ENCODE measurements at places on chromosomes 7 and 10. TPM values are rescaled to one million over a fixed set of nuclear protein-coding genes. Genes with fewer than 3 reads are reported as not detected.

Gene CCL26
- total RNA-seq = not detected

Gene AVPI1
- 22.6 TPM for total RNA-seq

- no peak for DNase-seq
Observed at GRCh38 chr7:151456782-151457181, 16.8 kb upstream of the CRYGN start.

Gene CDK5
- total RNA-seq = 13.7 TPM

Gene SRRM3
- total RNA-seq = 0.86 TPM

GRCh38 chr7:71145906-71146901, 14.3 kb downstream of the GALNT17 start:
- no peak for DNase-seq

GRCh38 chr7:133290676-133291333, 37.9 kb downstream of the EXOC4 start:
- no peak for DNase-seq

Gene NPY4R
- total RNA-seq = 1.1 TPM

DNA sequence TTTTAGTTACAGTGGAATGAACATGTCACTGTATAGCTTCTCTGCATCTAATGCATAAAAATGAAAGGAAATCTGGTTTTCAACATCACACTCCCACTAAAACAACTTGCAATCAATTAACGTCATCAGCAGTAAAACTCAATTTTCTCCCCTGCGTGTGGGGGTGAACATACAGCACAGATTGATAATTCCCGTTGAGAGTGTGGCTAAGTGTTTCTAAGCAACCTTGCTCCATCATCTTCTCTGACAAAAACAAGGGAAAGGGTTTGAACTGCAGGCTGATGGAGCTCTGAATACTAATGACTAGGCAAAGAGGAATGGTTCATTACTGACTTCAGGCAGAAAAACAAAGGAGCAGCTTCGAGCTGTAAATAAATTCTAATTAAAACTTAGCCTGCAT, 238.3 kb downstream of the PARD3 start:
- no peak for DNase-seq

DNA sequence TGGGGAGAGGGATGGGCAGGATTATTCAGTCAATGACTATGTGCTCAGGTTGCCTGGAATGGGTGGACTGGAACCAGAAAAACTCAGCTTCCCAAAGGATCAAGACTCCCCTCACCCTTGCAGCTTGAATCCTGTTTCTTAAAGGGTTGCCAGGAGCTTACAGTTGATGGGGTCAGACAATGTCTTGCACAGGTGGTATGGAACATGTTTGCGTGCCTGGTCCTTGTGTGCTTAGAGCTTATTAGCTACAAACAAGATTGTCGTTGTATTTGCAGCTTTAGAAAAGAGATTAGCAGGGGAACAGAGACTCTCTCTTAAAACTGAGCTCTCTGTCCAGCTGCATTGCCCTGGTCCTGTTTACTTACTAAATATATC, 56.9 kb downstream of the PRR15 start:
- no peak for DNase-seq

- DNase-seq = no peak
Observed at GRCh38 chr10:28730031-28730778, 52.9 kb downstream of the BAMBI start.

DNA sequence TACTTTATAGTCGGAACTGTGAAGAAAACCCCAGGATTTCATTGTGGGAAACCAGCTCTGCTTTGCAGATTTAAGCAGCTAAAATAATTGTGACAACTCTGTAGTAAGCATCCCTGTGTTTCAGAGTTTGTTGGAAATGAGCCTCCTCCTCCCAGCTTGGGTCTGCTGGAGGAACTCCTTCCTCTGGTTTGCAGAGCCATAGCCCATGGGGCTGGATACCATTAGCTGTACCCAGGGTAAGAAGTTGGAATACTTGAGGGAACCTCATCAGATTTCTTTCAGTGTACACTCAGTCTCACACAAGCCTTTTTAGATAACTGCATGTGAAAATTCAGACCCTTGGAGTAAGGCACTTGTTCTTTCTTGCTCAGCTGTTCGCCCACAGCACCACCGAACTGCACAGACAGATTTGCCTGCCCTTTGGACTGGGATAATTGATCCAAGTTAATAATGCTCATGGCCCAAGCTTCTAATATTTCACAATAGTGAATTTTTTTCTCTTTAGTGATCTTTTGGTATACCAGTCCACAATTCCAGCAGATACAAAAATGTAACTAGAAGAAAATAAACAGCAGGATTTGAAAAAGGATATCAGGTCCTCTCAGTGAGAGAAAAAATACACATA, 467.4 kb upstream of the FZD8 start:
- no peak for DNase-seq

Gene EMX2
- not detected for total RNA-seq

DNA sequence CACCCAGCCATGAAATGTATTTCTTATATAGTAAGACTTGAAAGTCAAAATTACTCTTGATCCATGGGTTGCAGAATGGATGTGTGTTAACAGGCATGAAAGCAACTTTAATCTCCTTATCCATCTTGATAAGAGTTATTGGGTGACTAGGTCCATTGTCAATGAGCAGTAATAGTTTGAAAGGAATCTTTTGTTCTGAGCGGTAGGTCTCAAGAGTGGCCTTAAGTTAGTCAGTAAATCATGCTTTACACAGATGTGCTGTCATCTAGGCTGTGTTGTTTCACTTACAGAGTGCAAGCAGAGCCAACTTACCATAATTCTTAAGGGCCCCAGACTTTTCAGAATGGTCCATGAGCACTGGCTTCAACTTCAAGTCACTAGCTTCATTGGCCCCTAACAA, 51.2 kb downstream of the KIAA1549 start:
- DNase-seq = no peak

GRCh38 chr7:124031919-124032318, 948 bp downstream of the TMEM229A start:
- DNase-seq = no peak

Gene C10orf67
- total RNA-seq = 1.2 TPM

DNA sequence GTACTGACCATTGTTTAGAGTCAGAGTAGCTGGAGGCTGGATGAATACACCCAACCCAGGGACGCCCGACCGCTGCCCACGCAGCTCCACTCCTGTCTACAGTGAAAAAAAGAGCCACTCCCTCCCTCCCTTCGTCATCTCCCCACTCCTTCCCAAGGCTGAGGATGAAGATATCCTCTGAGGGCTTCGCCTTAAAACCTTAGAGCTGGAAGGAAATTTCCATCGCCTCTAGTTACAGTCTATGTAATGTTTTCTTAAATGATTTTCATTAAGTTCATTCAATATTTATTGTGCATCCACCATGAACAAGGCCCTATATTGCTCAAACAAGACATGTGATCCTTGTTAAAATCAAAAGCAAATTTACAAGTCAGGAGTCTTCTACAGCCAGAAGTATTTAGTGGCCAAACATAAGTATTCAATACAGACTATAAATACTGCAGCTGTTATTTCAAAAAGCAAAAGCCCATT, 11.3 kb upstream of the SLIT1 start:
- no peak for DNase-seq
